NCI-H1417 (cell line): ENCODE measurements at places on chromosomes 4 and X.

GRCh38 chrX:153897899-153898298 is 6.6 kb upstream of the AVPR2 start:
- DNase-seq, result no peak

- DNase-seq, result no peak
These were observed 233.8 kb downstream of the ENOX2 start for GRCh38 chrX:130669233-130669632.

GRCh38 chrX:63809173-63809572 is 24.2 kb upstream of the ARHGEF9 start:
- DNase-seq, result no peak

- no peak for DNase-seq
These were observed 93.6 kb downstream of the CORIN start for GRCh38 chr4:47744253-47744652.

- no peak for DNase-seq
These were observed 26.1 kb upstream of the EREG start for GRCh38 chr4:74338792-74339333.

DNA sequence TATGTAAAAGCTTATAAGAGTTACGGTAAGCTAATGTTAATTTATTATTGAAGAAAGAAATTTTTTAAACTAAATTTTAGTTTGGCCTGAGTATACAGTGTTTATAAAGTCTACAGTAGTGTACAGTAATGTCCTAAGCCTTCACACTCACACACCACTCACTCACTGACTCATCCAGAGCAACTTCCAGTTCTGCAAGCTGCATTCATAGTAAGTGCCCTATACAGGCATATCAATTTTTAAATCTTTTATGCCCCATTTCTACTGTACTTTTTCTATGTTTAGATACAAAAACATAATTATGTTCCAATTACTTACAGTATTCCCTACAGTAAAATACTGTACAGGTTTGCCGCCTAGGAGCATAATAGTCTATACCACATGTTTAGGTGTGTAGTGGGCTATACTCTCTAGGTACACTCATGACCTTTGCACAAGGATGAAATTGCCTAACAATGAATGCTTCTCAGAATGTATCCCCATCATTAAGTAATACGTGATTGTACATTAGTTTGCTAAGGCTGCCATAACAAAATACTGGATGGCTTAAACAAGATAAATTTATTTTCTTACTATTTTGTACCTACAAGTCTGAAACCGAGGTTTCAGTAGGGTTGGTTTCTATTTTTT is 333.8 kb upstream of the PCDH7 start:
- DNase-seq, result no peak

GRCh38 chrX:124216396-124217115 is 115.9 kb upstream of the TEX13D start:
- DNase-seq, result no peak

DNA sequence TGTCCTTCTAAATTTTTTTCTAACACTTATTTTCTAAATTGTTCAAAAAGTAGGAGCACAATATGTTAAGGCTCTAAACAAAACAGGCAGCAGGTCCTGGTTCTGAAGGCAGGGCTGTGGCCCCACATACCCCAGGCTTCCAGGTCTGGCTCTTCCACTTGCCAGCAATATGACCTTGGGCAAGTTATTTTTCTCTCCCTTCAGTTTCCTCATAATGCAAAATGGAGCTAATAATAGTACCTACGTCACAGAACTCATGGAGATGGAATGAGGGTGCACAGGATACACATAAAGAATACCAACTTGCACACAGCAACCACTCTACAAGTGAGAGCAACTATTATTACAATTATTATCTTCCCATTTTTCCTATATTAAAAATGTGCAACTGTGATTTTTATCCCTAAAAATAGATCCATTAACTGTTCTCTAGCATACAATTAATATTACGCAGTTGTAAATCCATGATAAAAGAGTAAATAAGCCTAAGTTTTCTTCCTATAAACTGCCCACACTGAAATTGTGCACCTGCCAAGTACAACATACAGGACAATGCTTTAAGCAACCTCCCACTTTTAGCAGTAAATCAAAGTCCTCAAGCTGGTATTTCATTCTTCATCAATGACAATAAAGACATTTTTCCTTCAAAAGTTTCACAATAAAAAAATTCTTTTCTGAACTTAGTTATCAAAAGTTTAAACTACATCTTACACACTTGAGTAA is 27.0 kb downstream of the OTUD4 start:
- no peak for DNase-seq

DNA sequence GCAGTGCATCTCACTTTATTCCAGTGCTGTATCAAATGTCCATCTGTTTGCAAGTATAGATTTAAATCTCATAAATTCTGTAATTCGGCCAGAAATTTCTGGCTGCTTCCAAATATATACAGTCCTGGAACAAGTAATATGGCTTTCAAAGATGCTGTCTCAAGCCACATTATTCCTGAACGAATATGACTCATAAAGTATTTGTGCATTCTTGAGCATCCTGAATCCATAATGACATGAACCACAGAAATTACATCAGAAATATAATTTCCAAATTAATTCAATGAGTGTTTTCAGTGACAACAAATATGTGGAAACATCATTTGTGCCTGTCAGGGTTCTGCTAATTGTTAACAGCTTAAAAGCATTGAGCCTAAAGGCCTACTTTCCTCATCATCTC is 140.9 kb upstream of the HPGD start:
- no peak for DNase-seq

DNA sequence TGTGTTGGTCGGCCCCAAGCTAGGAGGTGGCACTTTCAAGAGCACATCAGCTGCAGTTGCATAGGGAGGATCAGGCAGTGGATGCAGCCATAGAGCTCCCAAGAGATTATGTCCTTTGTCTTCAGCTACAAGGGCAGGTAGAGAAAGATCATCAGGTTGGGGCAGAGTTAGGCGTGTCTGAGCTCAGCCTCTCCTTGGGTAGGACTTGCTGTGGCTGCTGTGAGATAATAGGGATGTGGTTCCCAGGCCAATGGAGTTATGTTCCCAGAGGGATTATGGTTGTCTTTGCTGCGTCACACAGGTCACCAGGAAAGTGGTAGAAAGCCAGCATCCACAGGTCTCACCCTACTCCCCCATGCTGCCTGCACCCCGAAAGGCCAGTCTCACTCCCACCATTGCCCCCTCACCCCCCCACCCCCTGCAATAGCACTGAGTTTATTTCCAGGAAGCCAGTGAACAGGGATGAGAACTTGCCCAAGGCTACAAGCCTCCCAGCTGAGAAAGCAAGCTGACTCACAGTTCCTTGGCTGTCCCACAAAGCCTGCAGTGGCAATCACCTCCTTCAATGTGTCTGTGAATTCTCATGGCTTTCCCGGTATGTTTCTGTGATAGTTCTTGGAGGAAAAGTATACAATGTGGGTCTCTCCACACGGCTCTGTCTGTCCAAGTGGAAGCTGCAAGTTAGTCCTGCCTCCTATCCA is 148.4 kb downstream of the STPG2 start:
- no peak for DNase-seq

- no peak for DNase-seq
These were observed 74.1 kb downstream of the LDB2 start for GRCh38 chr4:16824278-16824806.

- no peak for DNase-seq
These were observed 390.1 kb downstream of the PDGFC start for GRCh38 chr4:156581282-156582063.

DNA sequence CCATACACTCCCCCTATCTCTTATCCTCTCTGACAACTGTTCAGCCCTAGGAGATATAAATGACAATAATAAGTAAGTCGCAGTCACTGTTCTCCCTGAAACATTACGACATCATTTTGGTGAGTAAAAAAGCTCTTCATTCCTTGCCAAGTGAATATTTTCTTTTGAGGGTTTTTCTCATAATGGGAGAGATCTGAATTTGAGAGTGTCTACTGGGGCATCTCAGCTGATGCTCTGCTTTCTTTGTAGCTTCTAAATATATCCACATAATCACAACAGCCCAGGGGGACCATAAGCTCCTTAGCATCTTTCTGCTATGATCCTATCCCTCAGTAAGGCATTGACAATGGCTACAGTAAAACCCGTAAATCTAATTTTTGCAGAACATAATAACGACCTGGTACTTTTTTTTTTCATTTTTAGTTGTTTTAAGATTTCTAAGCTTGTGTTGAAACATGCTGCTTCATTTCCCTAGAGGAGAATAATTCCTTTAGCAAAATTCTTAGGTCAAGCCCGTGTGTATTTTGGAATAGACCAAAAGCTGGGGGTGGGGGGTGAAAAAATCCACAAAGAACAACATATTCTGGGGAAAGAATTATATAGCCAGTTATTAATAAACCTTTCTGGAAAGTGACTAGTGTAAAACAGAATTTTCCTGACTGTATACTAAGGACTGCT is 78.1 kb upstream of the GPM6B start:
- no peak for DNase-seq

- DNase-seq, result no peak
These were observed 48.3 kb downstream of the SEL1L3 start for GRCh38 chr4:25814301-25815136.

DNA sequence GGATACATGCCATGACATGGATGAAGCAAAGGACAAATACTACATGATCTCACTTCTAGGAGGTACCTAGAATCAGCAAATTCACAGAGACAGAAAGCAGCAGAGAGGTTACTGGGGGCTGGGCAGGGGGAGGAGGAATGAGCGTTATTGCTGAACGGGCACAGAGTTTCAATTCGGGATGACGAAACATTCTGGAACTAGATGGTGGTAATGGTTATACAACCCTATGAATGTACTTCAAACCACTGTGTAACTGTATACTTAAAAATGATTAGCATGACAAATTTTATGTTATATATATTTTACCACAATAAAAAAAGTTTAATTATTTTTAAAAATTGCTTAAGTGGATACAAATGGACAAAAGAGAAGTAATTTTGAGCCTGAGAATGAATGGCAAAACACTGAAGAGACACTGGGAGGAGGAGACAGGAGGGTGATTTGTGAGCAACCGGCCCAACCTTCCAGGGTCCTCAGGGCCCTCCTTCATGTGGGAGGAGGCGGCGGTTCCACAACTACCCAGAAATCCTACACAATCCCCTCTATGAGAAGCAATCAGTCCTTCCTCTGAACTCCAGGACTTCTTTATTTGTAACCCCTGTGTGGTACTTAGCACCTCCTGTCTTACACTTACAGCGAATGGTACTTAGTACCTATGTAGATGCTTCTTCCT is 14.1 kb downstream of the ACSL1 start:
- DNase-seq, result no peak

GRCh38 chr4:152369203-152369901 is 166.5 kb downstream of the FBXW7 start:
- DNase-seq, result peak; percentile 9

GRCh38 chrX:121308276-121308805 is 260.9 kb downstream of the GLUD2 start:
- DNase-seq, result peak; percentile 17

- no peak for DNase-seq
These were observed 53.7 kb downstream of the MID1 start for GRCh38 chrX:10566716-10567097.

- DNase-seq, result no peak
These were observed 8.8 kb downstream of the SPRY1 start for GRCh38 chr4:123405267-123405865.

- DNase-seq, result peak; percentile 94
These were observed 47.3 kb upstream of the SCML1 start for GRCh38 chrX:17689971-17690409.

DNA sequence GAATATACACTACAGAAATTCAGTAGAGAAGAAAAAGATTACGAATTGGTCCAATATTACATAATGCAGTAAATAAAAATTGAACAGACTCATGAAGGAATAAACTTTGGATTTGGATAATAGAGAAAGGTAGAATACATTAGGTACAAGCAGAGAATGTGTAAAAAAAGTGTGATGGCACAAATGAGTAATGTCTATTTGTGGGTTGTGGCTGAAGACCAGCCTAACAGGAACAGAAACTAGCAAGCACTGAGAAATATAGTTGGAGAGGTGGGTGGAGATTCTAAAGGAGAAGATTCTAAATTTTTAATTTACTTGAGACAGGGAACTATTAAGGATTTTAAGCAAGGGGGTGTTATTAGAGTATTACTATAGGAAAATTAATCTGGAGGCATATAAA is 15.2 kb upstream of the CLOCK start:
- DNase-seq, result no peak

- no peak for DNase-seq
These were observed 291.8 kb downstream of the LDB2 start for GRCh38 chr4:16606691-16607090.

- peak; percentile 82 for DNase-seq
These were observed 33.4 kb upstream of the ENPP6 start for GRCh38 chr4:184250795-184251669.

- DNase-seq, result no peak
These were observed 197.6 kb upstream of the SPANXN4 start for GRCh38 chrX:142828129-142828528.

- DNase-seq, result peak; percentile 27
These were observed 645.4 kb upstream of the TENM3 start for GRCh38 chr4:181597766-181598165.

DNA sequence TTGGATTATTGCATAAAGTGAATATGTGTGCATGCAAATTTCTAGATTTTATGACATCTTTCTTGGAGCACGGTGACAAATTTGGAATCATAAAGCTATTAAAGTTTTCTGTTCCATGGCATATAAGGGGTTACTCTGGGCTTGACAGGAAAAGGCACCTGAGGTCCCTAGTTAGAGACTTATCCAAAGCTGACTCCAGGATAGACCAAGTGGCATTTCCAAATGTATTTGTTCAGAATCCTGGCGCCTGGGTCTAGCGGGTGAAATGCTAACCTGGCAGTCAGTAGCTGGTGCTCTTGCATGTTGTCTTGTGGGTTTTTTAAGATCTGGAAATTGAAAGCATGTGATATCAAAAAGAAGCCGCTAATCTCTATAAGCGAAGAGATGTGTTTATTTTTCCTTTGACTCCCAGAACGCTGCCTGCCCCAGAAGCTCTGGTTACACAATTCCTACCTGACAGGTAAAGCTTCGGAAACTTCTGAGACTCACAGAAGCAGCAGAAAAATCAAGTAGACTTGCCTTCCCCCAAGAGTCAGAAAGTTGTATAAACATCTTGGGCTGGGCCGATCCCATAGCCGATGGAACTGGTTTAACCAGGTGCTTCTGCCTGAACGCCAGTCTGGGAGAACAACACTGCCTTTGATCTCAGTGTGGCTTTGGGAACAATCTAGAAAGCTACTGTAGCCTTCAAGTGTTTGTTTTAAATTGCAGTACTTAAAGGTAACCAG is 12.9 kb upstream of the ZCCHC4 start:
- peak; percentile 61 for DNase-seq

DNA sequence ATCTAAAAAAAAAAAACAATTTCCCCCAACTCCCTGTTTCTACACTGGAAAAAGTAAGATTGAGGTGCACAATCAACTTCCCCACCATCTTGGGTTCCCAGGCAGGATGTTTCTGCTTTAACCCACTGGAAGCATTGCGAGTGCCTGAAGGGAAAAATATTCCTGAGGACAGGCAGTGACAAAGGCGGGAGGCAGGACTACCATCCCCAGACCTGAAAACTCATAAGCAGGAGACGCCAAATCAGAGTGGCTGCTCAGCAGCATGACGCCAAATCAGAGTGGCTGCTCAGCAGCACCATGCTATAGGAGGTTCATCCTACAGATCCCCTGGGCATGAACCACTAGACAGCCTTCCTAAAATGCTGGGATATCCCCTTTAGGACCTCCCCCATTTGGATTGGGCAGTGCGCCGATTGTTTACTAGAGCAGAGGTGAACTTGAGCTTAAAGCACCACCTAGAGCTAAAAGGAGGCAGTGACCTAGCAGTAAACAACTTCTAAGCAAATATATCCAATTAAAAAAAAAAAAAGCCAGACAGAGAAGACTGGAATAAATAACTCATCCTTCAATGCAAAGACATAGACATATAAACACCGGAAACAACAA is 35.0 kb upstream of the GK start:
- no peak for DNase-seq
